ENCODE measurements at places on chromosomes 7 and 10.

GRCh38 chr10:110077436-110078130 lies 69.8 kb downstream of the ADD3 start:
- peak; percentile 32 for DNase-seq

GRCh38 chr10:97593421-97593820 lies 3.9 kb downstream of the C10orf62 start:
- peak; percentile 45 for DNase-seq

GRCh38 chr10:65497837-65498236 lies 1428.0 kb upstream of the LRRTM3 start:
- DNase-seq, result no peak

GRCh38 chr7:1749864-1750466 lies 79.9 kb downstream of the ELFN1 start:
- DNase-seq, result no peak

DNA sequence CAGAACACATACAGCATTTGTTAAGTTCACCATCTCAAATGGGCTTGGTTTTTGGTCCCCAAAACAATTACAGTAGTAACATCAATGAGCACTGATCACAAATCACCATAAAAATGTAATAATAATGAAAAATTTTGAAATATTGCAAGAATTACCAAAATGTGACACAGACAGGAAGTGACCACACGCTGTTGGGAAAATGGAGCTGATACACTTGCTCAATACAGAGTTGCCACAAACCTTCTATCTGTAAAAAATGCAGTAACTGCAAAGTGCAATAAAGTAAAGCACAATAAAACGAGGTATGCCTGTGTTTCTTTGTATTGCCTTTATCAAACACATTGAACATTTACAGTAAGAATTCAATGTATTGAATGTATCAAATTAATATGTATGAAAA lies 262.7 kb downstream of the CTNNA3 start:
- no peak for DNase-seq

- DNase-seq, result no peak
These were observed 2.4 kb upstream of the ST7 start for GRCh38 chr7:116950889-116951351.

DNA sequence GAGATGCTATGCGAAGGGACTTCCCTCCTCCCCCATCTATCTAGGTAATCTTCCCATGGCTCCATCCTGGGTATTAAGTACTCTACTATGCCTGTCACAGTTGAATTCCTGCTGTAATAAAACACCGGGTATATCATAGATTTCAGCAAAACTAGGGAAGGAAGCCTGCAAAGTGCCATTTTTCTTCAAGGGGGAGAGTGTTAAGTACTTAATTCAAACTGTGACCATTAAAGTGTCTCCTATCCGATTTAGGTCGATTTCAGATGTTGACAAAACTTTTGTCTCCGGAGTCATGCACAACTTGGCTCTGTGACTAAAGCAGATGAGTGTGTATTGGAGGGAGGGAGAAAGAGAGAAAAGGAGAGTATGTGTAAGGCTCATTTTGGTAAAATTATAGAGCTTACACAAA lies 4.6 kb downstream of the HOXA4 start:
- DNase-seq, result no peak

DNA sequence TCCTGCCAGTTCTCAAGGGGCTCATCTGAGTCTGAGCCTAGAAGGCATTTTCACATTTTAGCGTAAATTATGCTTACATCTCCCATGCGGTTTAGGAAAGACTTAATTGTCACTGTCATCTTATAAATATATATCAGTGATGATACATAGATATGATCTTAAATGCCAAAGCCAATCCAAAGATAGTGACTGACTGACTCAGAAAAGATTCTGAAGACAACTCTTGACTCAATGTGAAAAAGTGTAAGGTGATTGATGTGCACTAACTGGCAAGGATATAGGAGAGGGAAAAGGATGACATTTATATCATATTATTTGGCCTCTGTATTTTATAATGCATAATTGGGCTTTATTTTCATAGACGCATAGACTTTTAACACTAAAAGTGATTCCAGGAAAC lies 84.9 kb upstream of the LRRN3 start:
- no peak for DNase-seq

- DNase-seq, result peak; percentile 57
These were observed 47.7 kb upstream of the TRIM8 start for GRCh38 chr10:102596506-102596971.

- DNase-seq, result peak; percentile 39
These were observed 232.6 kb upstream of the FERD3L start for GRCh38 chr7:19377611-19378344.

DNA sequence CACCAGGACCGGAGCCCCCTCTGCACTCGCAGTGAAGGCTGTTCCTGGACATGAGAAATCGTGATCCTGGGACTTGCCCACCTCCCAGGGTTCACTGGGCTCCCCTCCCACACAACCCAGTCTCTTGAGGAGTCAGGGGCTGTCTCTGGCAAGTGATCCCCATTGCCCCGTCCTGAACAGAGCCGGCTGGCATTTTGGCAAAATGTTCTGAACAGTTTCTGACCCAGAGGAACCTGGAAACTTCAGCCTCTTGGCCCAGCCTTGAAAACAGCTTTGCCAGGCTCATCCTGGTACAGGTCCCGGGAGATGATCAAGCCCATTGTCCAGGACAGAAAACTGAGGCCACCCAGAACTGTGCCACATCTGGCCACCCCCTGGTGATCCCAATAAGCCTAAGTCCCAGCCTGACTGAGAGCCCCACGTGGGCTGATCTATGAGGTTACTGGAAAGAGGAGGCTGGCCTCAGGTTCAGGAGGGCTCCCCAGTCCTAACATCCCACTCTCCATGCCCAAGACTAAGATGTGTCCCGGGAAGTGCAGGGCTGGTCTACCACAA lies 115.7 kb downstream of the OAT start:
- DNase-seq, result no peak

DNA sequence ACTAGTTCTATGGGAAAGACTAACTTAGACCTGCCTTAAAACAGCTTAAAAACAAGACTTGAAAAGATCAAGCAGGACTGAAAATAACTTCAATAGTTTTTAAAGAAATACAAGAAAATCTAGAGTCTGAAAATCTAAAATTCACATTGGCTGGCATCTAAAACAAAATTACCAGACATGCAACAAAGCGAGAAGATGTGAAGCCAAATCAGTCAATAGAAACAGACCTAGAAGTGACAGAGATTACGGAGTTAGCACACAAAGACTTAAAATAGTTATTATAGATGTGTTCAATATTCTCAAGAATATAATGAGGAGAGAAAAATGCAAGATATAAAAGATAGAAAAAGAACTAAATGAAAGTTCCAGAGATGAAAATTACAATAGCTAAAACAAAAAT lies 78.3 kb upstream of the DIP2C start:
- no peak for DNase-seq

- DNase-seq, result peak; percentile 75
These were observed 870 bp downstream of the FZD1 start for GRCh38 chr7:91264924-91265681.

- no peak for DNase-seq
These were observed 28.9 kb upstream of the EZH2 start for GRCh38 chr7:148912758-148913541.

GRCh38 chr10:1241973-1242935 lies 186.1 kb downstream of the WDR37 start:
- DNase-seq, result no peak

DNA sequence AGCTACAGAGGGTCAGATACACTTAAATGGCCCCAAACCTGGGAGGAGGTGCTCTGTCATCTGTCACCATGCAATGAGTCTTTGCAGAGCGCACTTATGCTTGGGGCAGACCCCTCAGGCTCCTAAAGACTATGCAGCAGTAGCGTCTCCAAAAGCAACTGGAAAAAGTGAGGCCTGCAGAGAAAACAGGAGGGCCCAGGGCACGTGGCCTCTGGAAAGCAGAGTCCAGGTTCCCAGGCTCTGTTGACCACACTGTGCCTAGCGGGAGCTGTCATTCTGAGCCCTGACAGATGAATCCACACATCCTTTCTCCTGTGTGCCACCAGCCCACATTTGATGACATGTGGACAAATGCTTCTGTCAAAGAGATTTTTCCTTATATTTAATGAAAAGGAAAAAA lies 66.4 kb downstream of the MINDY4 start:
- no peak for DNase-seq

- DNase-seq, result peak; percentile 74
These were observed 114.5 kb downstream of the PLCE1 start for GRCh38 chr10:94108200-94108599.

Data from AG10803 (cell line).